ENCODE measurements at places on chromosomes 2 and 18.

DNA sequence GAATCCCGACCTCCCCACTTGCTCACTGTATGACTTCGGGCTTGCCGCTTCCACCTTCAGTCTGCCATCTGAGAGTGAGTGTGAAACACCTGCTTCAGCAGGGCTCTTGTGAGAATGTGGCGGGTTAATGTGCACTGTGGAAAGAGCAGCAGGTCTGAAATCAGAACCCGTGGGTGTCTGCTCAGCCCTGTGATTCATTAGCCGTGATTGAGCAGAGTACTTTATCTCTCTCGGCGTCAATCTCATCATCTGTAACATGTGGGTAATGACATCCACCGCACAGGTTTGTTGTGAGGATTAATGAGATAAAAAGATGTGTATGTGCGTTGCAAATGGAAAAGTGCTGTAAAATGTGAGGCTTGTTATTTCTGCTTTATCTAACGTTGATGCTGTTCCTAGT is 128.6 kb downstream of the LRATD1 start:
- no peak for DNase-seq

DNA sequence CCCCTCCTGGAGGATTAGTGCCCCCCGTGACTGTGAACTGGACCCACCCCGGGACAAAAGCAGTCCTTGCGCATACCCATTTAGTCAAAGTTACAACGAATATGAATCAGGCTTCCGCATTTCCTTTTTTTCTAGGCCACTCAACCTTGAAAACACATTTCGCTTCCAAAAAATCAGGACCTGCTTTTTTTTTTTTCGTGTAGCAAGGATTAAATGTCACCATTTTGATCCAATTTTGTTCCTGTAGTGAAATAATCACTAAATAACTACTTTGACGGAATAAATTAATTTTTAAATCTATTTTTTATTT is 464 bp upstream of the FTCDNL1 start:
- DNase-seq, result no peak

DNA sequence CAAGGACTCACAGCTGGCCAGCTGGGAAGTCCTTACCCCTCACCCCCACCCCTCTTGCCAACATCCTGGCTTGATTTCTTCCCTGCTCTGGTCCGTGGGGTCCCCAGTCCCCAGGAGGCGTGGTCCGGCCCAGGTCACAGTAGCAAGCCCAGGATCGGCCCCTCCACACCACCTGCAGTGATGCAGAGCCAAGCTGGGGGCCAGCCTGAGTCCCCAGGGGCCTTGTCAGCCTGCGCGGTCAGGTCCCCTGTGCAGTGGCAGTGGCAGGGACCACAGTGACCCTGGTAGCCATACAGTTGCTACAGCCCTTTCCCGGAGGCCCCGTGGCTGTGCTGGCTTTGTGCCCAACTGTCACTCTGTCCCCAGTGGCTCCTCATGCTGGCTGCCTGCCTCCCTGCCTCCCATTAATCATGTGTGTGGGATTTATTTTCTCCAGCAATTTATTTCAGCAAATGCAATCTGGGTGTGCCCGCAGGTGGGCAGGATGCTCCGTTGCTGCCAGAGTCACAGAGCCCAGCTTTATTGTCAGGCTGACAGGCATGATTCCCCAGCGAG is 8.8 kb upstream of the PRSS56 start:
- DNase-seq, result no peak

GRCh38 chr2:183488421-183488820 is 364.2 kb downstream of the NUP35 start:
- DNase-seq, result no peak

GRCh38 chr18:3972291-3972930 is 482.7 kb downstream of the DLGAP1 start:
- no peak for DNase-seq

Measured in activated CD8-positive, alpha-beta memory T cell treated with anti-CD3 and anti-CD28 coated beads for 48 hours (primary cell).